Fibroblast of skin of right biceps (primary cell): ENCODE measurements at places on chromosomes 6 and 20.

- no peak for DNase-seq
These were observed 279.4 kb upstream of the MAN1A1 start for GRCh38 chr6:119628691-119629594.

DNA sequence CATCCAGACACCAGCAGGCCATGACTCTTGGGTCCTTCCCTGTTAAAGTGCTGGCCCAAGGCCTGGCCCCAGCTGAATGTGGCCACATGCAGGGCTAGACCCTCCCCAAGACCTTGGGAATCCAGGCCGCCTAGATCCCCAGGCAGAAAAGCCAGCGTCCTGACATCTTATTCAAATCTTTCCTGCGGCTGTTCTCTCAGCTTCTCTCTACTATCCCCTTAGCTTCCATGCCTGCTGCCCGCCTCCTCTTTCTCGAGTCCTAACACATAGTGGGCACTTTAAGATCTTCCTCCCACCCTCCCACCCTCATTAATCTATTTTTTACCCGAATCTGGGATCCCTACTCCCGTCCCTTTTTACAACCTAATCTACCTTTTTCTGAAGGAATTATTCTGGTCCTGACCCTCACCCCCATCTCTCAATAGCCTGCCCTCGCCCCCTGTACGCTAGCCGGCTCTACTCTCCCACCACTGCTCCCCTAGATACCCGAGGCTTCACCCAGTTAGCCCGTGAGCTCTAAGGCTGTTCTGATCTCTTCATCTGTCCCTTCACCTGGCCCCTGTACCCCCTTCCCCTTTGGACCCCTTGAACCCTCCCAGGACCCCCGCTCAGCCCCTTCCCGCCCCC, at the start of gene CCHCR1:
TSS of gene CCHCR1 (minus strand) at position 290 of the 627 bp plus-strand sequence. CDS start at position 88, 202 bp downstream.
- no peak for DNase-seq

DNA sequence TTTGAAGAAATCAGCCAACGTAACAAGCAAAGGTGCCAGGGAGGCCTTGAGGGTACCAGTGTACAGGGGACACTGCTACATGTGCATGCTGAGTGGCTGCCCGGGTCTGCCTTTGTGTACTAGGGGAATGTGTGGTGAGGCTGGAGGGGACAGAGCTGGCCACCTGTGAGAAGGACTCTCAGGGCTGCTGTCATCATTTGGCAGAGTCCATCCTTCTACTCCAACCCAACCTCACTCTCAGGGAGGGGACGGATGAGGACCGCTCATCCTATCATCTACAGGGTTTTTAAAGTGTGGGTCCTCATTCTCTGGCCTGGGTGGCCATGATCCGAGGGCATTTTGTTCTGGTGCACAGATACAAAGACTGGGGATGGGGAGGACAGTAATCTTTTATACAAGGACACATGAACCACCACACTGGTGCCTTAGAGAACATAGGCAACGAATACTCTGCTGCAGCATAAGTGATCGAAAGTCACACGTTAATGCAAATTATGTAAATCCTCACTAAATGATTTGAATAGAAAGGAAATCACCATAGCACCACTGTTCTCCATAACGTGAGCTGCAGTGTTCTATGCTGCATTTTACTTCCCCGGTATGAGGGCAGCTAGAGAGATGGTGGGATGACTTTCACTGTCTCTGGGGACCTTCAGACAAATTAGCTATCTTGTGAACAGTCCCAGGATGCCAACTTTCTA, 181.4 kb downstream of the GMPR start:
- DNase-seq = no peak

- peak; percentile 69 for DNase-seq
These were observed 3.0 kb upstream of the GUCA1B start for GRCh38 chr6:42197555-42198362.

- DNase-seq = peak; percentile 44
These were observed 70.0 kb downstream of the CPNE5 start for GRCh38 chr6:36769183-36769675.

GRCh38 chr6:115665310-115665709, 395.4 kb downstream of the FRK start:
- no peak for DNase-seq

- DNase-seq = peak; percentile 85
These were observed 2.1 kb upstream of the HIVEP1 start for GRCh38 chr6:12009876-12010634.

DNA sequence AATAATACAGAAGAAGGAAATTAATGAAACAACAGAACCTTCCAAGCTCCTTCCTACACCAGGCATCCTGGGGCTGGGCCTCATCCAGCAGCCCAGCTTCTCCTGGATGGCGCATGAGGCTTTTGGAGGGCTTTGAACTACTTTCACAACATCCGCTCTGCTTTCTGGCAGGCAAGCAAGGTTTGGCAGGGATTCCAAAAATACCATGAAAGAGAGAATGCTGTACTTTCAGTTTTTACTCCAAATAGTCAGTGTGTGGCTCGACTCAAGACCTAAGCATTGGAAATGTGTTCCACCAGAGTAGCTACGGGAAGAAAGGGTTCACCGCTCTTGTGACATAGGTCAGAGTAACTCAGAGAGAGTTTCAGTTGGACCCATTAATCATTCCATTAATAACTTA, 125.4 kb downstream of the OPRM1 start:
- DNase-seq = peak; percentile 73
